ENCODE measurements at places on chromosomes 2 and 18.

DNA sequence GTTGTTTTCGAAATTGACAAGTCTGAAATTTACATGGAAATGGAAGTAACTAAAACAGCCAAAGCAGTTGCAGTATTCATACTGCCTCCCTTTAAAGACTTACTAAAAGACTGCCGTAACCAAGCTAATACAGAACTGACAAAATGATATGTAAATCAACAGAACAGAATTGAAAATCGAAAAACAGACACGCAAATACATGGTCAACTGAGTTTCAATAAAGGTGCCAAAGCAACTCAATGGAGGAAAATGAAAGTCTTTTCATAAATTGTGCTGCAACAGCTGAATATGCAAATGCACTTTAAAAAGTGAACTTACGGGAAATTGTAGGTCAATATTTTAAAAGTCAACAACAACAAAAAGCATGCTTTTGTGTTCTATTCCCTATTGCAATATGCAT lies 34.2 kb downstream of the TMEM131 start:
- DNase-seq = no peak

DNA sequence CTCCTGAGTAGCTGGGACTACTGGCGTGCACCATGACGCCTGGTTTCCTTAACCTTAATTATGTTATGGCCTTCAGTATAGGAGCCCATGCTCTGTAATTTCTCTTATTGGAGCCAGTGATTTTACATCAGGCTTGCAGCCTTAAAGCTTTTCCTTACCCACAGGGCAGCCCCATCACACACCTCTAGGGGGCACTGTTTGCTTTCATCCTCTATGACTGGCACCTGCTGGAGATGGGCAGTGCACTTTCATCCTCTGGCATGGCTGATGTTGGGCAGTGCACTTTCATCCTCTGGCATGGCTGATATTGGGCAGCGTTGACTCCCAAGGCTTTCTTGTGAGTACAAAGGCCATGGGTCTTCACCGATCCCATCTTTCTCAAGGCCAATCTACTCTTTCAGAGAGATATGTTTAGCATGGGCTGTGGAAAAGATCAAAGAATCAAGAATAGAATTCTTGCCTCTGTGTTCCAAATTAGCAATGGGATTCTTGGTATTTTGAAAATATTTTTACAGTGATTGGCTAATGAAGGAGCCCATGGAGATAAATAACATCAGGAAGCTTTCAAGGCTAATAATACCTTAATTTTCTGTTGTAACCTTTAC lies 80.7 kb upstream of the MEX3C start:
- no peak for DNase-seq

DNA sequence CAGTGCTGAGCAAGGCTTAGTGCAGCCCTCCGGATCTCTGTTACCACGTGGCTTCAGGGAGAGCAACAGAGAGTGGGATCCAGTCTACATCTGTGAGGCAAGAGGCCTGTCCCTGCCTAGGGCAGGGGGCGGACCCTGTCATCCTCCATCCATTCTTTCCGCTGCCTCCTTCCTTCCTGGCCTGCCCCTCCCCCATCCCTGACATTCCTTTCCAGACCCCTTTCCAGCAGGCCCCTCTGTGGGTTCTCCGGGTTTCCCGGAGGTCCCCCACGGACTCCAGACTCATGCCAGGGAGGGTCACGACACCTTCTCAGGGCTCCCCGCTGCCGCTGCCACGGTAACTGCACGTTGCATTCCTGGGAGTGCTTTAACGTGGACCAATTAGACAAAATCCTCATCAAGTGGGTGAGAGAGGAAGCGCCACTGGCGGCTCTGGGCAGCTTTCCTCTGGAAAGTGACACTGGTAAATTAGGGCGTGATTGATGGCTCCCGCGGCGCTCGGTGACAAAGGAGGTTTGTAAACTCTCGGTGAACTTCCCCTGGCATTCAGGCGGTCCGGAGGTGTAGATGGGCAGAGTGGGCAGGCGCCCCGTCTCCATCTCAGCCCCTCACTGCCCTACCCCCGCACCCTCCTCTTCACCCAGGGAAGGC lies 11.4 kb downstream of the ATOH8 start:
- no peak for DNase-seq

DNA sequence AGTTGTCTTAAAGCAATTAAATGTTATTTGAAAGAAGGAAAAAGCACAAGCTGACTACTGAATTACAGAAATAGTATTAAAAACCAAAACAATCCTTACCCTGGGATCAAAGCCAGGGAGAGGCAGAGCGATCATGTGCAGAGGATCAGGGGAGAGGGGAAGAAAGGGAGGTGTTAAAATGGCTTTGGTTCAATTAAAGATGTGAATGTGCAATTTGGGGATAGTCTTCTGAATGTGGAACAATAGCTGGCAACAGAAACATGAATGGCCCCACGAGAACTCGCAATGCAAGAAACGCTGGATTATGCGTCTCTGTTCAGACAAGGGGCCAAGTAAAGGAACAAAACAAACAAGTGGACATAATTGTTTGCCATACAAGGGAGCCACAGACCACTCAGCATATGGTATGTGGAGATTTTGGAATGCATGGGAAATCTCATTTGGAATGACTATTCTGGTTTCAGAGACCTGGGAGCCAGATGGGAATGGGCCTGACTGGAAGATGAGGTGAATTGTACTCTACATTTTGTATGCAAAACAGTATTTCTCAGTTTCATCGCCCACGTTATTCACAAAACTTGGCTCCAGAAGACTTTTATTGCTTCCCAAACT lies 155.4 kb downstream of the SLC4A3 start:
- no peak for DNase-seq

GRCh38 chr2:136134126-136134525 lies 16.2 kb upstream of the CXCR4 start:
- peak; percentile 30 for DNase-seq

- no peak for DNase-seq
These were observed 8.9 kb upstream of the CNNM4 start for GRCh38 chr2:96751800-96752199.

- no peak for DNase-seq
These were observed 138.7 kb downstream of the MGAT5 start for GRCh38 chr2:134392442-134393074.

DNA sequence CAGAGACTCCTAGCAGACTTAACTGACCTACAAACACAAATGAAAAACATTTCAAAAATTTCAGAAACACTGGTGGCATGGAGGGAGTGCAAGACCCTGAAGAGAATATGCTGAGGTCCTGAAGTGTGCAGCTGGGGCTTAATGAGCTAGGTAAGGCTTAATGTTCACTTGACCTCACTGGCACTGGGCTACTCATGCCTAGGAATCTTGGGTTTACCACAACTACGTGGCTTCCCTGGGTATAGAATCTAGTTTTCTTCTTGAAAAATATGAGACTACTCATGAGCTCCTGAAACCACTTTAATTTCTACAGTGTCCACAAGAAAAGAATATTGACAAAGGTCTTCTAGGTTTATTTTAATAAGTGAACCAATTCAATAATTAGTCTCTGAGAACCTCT lies 139.8 kb downstream of the HNMT start:
- DNase-seq = no peak

- DNase-seq = no peak
These were observed 154.5 kb downstream of the SMAD2 start for GRCh38 chr18:47775961-47776360.

DNA sequence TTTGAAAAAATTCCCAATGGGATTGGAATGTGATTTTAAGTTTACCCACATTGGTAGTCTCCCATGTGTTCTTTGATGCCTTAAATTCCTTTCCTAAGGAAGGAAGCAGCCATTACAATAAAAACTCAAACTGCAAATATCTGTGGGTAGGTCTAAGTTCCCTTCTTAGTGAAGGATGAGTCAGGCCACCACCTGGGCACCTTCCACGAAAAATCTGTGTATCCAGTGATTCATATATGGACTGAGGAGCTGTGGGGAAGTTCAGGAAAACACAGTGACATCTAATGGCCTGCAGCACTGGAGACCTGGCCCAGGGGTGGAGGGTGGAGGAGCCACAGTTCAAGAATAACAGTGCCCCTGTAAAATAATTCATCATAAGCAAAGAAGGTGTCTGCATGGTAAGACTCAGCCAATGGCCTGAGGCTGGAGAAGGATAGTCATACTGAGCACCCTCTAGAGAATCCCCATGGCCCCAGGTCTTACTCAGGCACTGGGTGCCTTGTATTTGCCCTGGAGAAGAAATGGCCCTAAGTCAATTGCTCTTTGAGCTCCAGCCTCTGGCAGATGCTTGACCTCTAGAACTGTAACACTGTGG lies 248.6 kb downstream of the SP3 start:
- no peak for DNase-seq

- DNase-seq = no peak
These were observed 6.3 kb upstream of the RAB31 start for GRCh38 chr18:9701609-9702349.

- DNase-seq = peak; percentile 74
These were observed 32.8 kb downstream of the GRHL1 start for GRCh38 chr2:9984217-9984739.

- no peak for DNase-seq
These were observed 92.7 kb downstream of the NCKAP5 start for GRCh38 chr2:133475610-133476009.

DNA sequence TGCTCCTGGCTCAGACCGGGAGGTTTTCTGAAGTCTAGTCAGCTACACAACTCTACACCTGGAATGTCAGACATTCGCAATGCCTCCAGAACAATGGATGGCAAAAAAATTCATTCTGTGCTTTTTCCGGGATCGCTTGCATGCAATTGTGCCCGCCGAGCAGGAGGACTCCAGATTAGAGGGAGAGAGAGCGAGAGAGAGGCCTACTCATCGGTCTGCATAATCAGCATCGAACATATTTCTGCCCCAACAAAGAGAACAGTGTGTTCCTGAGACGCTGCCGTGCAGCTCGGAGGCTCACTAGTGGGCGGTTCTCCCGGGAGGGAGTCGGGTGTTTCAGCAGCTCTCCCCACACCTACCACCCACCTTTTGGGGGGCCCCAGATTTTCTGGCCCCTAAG lies 117.1 kb downstream of the KLHL29 start:
- DNase-seq = no peak

DNA sequence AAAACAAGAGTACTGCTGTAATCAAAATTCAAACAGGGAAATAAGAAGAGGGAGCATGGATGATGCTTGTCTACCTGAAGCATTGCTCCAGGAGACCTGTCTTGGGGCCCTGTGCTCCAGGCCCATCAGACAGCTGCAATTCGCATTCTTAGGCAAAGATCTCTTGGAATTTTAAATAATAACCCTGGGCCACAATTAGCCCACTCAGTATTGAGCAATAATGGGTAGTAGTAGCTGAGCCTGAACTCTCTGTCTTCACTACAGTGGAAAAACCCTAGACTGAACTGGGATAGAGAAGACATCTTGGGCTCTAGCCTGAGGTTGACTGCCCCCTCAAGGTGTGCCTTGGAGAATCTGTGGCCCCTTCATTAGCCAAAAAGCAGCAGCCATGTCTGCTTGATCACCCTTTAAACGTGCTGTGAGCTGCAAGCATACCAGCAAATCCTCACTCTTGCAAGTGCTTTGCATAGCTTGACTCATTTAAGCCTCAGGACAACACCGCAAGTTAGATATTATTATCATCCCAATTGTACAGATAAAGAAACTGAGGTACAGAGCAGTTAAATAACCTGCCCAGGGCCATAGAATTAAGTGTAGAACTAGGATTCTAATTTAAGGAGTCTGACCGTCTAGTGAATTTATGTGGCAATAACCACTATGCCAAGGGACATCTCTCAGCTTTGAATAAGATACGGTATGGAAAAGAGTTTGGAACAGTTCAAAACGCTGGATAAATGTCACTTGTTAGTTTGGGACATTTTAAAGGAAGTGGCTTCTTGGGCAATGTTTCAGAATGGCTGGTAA lies 69.0 kb downstream of the DDX1 start:
- no peak for DNase-seq

DNA sequence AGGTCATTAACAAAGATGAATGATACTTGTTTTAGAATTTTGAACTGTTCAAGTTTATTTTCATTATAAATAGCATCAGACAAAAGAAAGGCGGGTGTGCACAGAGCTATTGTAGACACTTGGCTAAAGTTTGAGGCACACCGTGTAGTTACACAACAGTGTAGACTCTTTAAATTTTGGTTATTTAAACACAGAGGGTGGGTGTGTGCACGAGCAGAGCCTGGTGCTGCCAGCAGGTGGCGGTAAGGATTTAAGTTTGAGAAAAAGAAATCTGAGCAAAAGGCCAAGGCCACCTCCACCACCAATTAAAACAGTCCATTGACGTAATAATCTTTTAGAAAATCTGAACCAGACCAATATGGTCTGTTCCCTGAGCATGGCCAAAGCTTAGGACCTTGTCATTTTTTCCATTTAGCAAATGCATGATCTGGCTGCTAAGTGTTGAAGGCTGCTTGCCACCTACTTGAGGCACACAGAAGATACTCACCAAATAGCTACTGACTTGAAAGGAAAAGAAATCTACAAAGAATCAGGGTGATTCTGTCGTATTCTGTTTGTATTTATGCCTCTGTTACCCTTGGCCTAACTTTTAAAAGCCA lies 14.3 kb downstream of the COPS7B start:
- DNase-seq = peak; percentile 47

GRCh38 chr2:39094717-39095363 lies 26.0 kb downstream of the SOS1 start:
- peak; percentile 60 for DNase-seq

DNA sequence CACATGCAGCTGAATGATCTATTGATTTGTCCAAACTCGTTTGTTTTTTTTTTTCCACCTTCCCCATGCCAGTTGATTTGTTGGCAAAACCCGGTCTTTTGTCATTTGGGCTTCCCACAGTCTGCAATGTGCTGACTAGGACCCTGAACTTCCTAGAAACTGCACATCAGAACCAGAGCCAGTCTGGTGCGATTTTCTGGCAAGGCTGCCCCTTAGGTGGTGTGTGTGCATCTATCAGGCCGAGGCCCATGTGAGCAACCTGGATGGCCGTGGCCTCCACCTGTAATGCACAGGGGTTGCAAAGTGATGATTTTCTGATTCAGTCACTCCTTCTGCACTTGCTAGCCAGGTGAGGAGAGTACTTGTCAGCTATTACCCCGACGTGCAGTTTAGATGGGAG lies 47.8 kb downstream of the NCK2 start:
- no peak for DNase-seq

- DNase-seq = no peak
These were observed 61.2 kb downstream of the RND3 start for GRCh38 chr2:150426315-150426714.

DNA sequence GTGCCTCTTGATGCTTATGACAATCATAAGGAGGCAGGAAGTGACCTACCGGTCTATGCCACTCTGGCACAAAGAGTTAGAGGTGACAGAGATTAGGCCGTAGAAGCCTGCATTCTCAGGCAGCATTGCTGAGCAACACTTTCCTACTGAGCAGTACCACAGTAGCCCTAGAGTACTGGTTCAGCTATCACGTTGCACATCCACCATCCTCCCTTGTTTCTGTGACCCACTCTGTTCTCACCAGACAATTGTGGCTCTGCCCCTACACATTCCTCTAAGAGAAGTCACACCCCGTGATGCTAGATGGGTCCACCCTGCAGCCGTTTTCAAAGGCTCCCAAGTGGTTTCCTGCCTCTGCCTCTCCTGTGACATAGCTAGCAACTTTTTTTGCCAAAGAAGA lies 22.6 kb upstream of the SUCLG1 start:
- DNase-seq = no peak
